Activated CD4-positive, alpha-beta T cell treated with anti-CD3 and anti-CD28 coated beads, Interleukin-2, amount 10 ng/mL, durations not matched to agents 24 days and 14 days (primary cell): ENCODE measurements at places on chromosomes 12 and 14. TPM values are rescaled to one million over a fixed set of nuclear protein-coding genes. Genes with fewer than 3 reads are reported as not detected.
A peak's percentile ranks its signal among the peaks of the same experiment; 100 is the strongest.

CLBA1 gene
- total RNA-seq = 2.4 and 2.5 TPM in 2 replicates

DNA sequence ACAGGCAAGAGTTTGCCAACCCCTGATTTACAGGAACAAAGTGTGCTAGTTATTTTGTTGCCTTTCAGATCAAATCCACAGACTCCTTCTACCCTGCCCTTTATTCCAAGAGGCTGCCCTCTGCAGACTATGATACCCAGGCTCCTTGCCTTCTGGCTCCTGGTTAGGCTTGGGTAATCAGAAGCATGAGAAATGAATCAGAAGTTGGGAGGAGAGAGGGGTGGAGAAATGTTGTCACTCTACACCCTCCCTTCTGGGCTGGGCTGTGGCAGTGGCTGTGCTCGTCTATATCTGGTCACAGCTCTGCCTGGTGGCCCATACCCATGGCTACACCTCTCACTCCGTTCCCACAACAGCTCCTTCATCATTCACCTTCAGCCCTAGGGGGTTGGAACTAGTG, 204.6 kb upstream of the PLXNC1 start:
- peaks cover 12% of the 10 kb centered on the region for H3K27me3 ChIP-seq
- H3K27ac ChIP-seq = no peak overlapping the region
- H3K4me1 ChIP-seq = no peaks in the 10 kb centered on the region
- H3K4me3 ChIP-seq = no peak overlapping the region

- H3K27ac ChIP-seq = no peak overlapping the region
- no peak for DNase-seq
- H3K36me3 ChIP-seq = no peaks in the 10 kb centered on the region
- H3K4me1 ChIP-seq = peaks cover 37% of the 10 kb centered on the region
- H3K27me3 ChIP-seq = peaks cover 25% of the 10 kb centered on the region
Measured at GRCh38 chr14:33857650-33858049, 93.2 kb downstream of the EGLN3 start.

GRCh38 chr12:93766796-93767523, 89.8 kb downstream of the CRADD start:
- H3K27ac ChIP-seq = no peak overlapping the region
- peak overlapping the region; percentile 31 for H3K4me3 ChIP-seq
- DNase-seq = peak; percentile 85
- peaks cover 40% of the 10 kb centered on the region for H3K4me1 ChIP-seq

DNA sequence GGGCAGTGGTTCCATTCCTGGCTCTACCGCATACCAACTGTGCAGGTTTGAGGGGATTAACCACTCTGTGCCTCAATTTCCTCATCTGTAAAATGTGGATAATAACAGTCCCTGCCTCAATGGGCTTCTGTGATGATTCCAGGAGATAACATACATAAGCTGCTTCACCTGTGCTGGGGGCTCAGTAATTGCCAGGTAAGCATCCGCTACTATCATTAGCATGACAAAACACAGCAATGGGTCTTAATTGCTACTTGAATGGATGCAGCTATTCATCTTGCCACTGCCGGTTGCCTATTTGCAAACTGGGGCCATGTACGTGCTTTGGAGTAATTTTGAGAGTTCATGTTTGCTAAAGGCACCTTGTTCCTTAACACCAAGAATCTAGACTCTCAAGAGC, 132.6 kb downstream of the TMEM132D start:
- no peak overlapping the region for H3K4me3 ChIP-seq
- H3K27ac ChIP-seq = no peak overlapping the region
- DNase-seq = no peak
- H3K27me3 ChIP-seq = no peaks in the 10 kb centered on the region
- H3K36me3 ChIP-seq = no peaks in the 10 kb centered on the region
- no peaks in the 10 kb centered on the region for H3K4me1 ChIP-seq

- no peak overlapping the region for H3K27ac ChIP-seq
- H3K36me3 ChIP-seq = peaks cover 17% of the 10 kb centered on the region
- no peak for DNase-seq
- no peaks in the 10 kb centered on the region for H3K27me3 ChIP-seq
- no peak overlapping the region for H3K4me3 ChIP-seq
- no peaks in the 10 kb centered on the region for H3K4me1 ChIP-seq
Measured at GRCh38 chr12:107584563-107584962, 101.0 kb upstream of the PWP1 start.

- H3K36me3 ChIP-seq = peaks cover 26% of the 10 kb centered on the region
- no peak overlapping the region for H3K27ac ChIP-seq
- peaks cover 41% of the 10 kb centered on the region for H3K27me3 ChIP-seq
- DNase-seq = no peak
- no peak overlapping the region for H3K4me3 ChIP-seq
Measured at GRCh38 chr14:33999771-34000291, 49.0 kb upstream of the EGLN3 start.

DNA sequence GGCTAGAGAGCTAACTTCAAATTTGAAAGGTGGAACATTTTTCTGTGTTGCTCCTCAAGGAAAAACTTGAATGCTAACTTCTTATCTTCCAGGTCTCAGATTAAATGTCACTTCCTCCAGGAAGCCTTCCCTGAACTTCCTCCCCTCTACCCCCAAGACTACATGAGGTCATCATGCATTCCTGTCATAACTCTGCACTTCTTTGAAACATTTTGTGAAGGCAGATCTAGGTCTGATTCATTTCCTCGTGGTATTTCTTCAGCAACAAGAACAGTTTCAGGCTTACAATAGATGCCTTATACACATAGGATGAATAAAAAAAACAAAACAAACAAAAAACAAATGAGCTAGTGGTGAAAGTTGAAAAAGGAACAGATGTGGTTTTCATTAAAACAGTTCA, 97.1 kb upstream of the SRRM4 start:
- no peaks in the 10 kb centered on the region for H3K4me1 ChIP-seq
- no peaks in the 10 kb centered on the region for H3K36me3 ChIP-seq
- no peak overlapping the region for H3K27ac ChIP-seq
- no peaks in the 10 kb centered on the region for H3K27me3 ChIP-seq

DNA sequence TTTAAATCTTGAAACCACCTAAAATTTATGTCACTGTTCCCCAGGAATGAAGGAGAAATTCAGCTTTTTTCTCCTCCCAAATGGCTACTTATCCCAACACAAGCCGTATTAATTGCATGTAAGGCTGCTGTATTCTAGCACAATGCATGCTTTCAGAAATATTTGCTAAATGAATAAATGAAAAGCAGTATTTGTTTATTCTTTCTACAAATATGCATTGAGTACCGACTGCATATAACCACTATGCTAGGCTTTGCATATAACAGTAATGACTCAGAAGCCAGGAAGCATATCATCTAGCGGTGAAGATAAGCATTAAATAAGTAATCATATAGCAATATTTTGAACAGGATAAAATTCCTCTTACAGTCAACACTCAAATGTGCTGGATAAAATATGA, 5.7 kb upstream of the LRR1 start:
- H3K4me1 ChIP-seq = peaks cover 14% of the 10 kb centered on the region
- no peak overlapping the region for H3K4me3 ChIP-seq
- H3K27me3 ChIP-seq = no peaks in the 10 kb centered on the region
- H3K36me3 ChIP-seq = peaks cover 2% of the 10 kb centered on the region
- no peak overlapping the region for H3K27ac ChIP-seq

DNA sequence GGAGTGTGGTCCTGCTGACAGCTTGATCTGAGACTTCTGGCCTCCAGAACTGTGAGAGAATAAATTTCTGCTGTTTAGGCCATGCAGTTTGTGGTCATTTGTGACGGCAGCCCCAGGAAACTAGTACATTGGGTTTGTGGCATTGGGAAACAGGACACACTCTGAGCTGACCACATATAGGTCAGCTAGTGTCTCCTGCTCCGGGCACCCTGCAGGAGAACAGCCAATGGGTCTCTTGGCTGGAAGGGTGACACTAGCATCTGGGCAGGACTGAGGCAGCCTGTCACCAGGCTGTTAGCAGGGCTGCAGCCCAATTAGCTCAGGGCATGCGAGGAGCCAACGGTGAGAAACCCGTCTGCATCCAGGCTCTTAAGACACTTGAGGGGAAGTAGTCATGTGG, 83.2 kb downstream of the PITPNM2 start:
- H3K36me3 ChIP-seq = no peaks in the 10 kb centered on the region
- no peak overlapping the region for H3K4me3 ChIP-seq
- H3K27ac ChIP-seq = no peak overlapping the region
- H3K4me1 ChIP-seq = peaks cover 21% of the 10 kb centered on the region

GRCh38 chr12:2739832-2740641, 54.7 kb upstream of the FKBP4 start:
- no peak overlapping the region for H3K27ac ChIP-seq
- DNase-seq = no peak
- peaks cover 7% of the 10 kb centered on the region for H3K27me3 ChIP-seq
- peaks cover 5% of the 10 kb centered on the region for H3K4me1 ChIP-seq
- H3K4me3 ChIP-seq = no peak overlapping the region
- no peaks in the 10 kb centered on the region for H3K36me3 ChIP-seq

DNA sequence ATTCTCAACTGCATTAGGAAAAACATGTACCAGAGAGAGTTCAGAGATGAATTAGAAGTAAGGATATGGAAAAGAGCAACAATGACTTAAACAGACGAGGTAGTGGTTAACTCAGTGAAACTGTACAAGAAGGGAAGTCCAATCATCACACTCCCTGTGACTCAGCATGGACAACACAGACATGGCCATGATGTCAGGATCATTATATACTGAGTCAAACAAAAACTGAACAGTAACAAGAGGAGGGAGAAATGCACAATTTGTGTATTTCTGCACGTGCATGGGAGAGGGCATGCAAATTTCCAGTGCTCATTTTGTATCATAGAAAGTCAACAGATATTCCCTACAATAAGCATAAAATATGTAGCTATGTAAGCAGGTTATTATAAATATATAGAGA, 1037.8 kb downstream of the BCL11B start:
- no peak overlapping the region for H3K4me3 ChIP-seq
- peaks cover 38% of the 10 kb centered on the region for H3K4me1 ChIP-seq
- DNase-seq = peak; percentile 67
- no peaks in the 10 kb centered on the region for H3K27me3 ChIP-seq
- no peak overlapping the region for H3K27ac ChIP-seq

C14orf132 gene
- total RNA-seq = 0.36 and 0.47 TPM in 2 replicates

NR4A1 gene
- total RNA-seq = 55.0 and 57.7 TPM in 2 replicates

KCNH3 gene
- 1.5 and 2.1 TPM in 2 replicates for total RNA-seq

LRRC10 gene
- not detected in 2 replicates for total RNA-seq

- H3K4me3 ChIP-seq = no peak overlapping the region
- peak; percentile 36 for DNase-seq
- peaks cover 38% of the 10 kb centered on the region for H3K27me3 ChIP-seq
- H3K27ac ChIP-seq = no peak overlapping the region
- H3K4me1 ChIP-seq = no peaks in the 10 kb centered on the region
Measured at GRCh38 chr12:54689034-54689372, 40.8 kb upstream of the DCD start.

- H3K27me3 ChIP-seq = no peaks in the 10 kb centered on the region
- no peak overlapping the region for H3K27ac ChIP-seq
- H3K4me3 ChIP-seq = no peak overlapping the region
- no peaks in the 10 kb centered on the region for H3K4me1 ChIP-seq
- DNase-seq = no peak
Measured at GRCh38 chr12:58819345-58819744, 101.0 kb downstream of the LRIG3 start.

DNA sequence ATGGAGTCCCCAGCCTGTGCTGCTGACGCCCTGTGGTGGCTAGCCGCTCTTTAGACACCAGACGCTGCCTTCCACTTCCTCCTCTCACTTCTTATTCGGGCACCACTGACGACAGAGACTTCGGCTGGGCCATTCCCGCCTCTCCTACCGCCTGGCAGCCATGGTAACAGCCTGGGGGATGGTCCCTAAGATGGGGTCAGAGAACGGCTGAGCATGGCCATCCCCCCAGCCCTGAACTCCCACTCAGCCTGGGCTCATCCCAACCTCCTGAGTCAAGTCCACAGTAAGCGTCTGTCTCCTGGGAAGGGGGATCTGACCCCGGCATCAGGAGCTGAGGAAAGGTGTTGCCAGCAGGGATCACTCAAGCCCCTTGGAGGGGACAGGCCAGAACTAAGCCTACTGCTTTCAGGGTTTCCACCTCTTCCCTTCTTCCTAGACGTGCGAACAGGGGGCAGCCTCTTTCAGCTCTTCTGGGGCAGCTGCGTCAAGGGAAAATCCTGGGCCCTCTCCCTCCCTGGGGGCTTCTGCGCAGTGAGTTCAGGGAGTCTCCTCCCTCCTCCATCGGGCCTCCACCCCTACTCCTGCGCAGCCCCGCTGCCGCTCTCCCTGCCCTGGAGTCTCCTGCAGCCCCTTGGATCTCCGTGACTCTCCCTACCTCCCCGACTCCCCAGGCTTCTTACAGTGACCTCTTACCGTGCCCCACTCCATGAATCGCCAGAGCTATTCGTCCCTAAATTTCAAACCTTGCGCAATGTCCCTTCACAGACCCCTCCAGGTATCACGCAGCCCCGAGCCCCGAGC, 643 bp upstream of the TAMALIN start:
- peaks cover 31% of the 10 kb centered on the region for H3K27me3 ChIP-seq
- H3K4me3 ChIP-seq = peak overlapping the region; percentile 82
- DNase-seq = no peak
- H3K4me1 ChIP-seq = peaks cover 17% of the 10 kb centered on the region
- H3K27ac ChIP-seq = peak overlapping the region; percentile 75

DNA sequence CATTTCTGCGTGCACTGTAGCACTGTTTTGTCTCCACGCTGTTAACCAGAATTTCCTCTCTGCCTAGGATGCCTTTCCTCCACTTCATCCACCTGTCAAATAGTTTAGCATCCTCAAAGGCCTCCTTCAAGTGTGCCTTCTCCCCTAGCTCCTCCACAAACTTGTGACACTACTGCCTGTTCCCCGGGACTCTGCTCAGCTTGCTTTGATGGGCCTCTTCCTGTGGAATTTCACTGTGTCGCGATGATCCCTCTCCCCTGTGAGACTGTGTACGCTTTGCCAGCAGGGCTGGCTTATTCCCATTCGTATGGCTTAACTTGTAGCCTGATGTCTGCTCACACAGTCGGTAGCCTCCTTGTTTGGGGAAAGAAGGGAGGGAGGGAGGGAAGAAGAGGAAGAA, 426.8 kb downstream of the VRK1 start:
- no peaks in the 10 kb centered on the region for H3K36me3 ChIP-seq
- H3K27me3 ChIP-seq = peaks cover 39% of the 10 kb centered on the region
- H3K27ac ChIP-seq = no peak overlapping the region
- no peak for DNase-seq
- H3K4me1 ChIP-seq = peaks cover 11% of the 10 kb centered on the region
- H3K4me3 ChIP-seq = no peak overlapping the region

NDRG2 gene
- total RNA-seq = 1.9 and 2.3 TPM in 2 replicates

GRCh38 chr14:65141523-65141922, 39.2 kb upstream of the MAX start:
- no peak overlapping the region for H3K4me3 ChIP-seq
- DNase-seq = no peak
- peaks cover 26% of the 10 kb centered on the region for H3K27me3 ChIP-seq
- no peaks in the 10 kb centered on the region for H3K36me3 ChIP-seq
- no peaks in the 10 kb centered on the region for H3K4me1 ChIP-seq

GRCh38 chr14:94946244-94946643, 176.3 kb upstream of the GSC start:
- peaks cover 1% of the 10 kb centered on the region for H3K27me3 ChIP-seq
- peaks cover 7% of the 10 kb centered on the region for H3K4me1 ChIP-seq
- DNase-seq = peak; percentile 59
- H3K4me3 ChIP-seq = peak overlapping the region; percentile 45
- peak overlapping the region; percentile 40 for H3K27ac ChIP-seq
